ENCODE measurements at places on chromosomes 7 and 10.

- no peak for DNase-seq
Observed at GRCh38 chr7:70953331-70953741, 178.6 kb upstream of the GALNT17 start.

GRCh38 chr7:77543910-77544309, 6.8 kb downstream of the PTPN12 start:
- no peak for DNase-seq

GRCh38 chr7:2920956-2921652, 77.0 kb upstream of the GNA12 start:
- no peak for DNase-seq

GRCh38 chr10:44198096-44198779, 186.7 kb downstream of the CXCL12 start:
- DNase-seq, result no peak

- DNase-seq, result no peak
Observed at GRCh38 chr10:118495499-118495898, 99.9 kb downstream of the PRLHR start.

DNA sequence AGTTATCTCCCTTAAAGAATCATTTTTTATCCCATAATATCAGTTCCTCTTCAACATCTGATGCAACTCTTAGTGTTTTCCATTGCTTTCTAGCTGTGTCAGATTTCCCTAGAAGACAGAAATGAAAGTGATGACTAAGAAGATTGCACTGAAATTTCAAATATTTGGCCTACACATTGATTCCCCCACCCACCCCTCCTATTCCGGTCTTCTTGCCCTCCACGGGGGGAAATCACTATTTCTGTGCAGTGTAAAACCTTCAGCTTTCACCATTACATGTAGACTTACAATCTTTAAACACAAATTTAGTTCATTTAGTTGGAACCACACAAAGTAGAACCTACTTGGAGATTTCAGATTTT, 63.7 kb upstream of the IL6 start:
- DNase-seq, result no peak

- no peak for DNase-seq
Observed at GRCh38 chr10:11435581-11435981, 175.9 kb downstream of the USP6NL start.

GRCh38 chr10:71256661-71257318, 44.4 kb downstream of the UNC5B start:
- DNase-seq, result no peak

DNA sequence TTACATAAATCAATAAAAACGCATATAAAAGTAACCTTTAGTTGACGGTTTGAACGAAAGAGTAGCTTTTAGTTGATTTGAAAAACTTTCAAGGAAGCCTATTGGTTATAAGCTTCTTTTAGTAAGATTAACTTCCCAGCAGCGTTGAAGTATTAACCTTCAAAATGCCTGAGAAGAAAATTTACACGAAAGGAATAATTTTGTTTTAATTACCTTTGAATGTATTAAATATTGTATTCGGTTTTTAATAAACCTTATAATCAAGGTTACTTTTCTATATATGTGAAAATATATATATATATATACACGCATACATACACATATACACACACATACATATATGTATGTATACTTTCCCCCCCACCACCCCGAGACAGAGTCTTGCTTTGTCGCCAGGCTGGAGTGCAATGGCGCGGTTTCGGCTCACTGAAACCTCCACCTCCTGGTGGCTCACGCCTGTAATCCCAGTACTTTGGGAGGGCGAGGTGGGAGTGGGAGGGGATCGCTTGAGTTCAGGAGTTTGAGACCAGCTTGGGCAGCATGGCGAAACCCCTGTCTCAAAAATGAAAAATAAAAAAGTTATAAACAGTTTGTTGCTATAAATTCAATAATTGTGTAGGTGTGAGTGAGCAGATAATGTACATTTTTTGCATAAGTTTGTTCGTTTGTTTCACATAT, 57.6 kb upstream of the EZH2 start:
- peak; percentile 44 for DNase-seq

GRCh38 chr7:70523989-70524351, 608.0 kb upstream of the GALNT17 start:
- DNase-seq, result no peak

- DNase-seq, result no peak
Observed at GRCh38 chr7:42893346-42894240, 18.3 kb downstream of the C7orf25 start.

DNA sequence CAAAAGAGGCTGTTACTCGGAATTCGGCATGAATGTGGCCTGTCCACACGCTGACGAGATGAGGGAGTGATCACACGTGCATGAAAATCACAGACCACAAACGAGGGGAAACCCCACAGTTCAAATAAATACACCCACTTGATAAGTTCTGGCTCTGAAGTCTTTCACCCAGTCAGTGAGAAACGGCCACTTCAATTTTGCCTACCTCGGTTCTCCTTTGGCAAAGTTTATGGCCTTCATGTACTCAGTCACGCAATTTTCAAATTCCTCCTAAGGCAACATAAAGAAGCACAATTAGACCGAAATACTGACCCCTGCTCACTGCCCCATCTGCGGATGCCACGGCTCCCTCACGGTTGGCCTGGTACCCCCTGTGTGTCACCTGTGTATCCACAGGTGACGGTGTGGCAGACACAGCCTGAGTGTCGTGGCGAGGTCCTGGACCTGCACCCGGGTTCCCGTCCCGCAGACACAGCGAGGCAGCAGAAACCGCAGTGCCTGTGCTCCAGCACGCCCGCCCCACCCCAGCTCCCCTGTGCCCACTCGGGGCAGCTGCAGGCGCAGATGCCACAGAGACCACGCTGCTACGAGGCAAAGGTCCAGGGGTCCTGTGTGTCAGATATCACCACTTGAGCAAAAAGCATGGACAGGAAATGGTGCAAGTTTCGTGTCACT, 1.4 kb downstream of the CFAP46 start:
- DNase-seq, result no peak

DNA sequence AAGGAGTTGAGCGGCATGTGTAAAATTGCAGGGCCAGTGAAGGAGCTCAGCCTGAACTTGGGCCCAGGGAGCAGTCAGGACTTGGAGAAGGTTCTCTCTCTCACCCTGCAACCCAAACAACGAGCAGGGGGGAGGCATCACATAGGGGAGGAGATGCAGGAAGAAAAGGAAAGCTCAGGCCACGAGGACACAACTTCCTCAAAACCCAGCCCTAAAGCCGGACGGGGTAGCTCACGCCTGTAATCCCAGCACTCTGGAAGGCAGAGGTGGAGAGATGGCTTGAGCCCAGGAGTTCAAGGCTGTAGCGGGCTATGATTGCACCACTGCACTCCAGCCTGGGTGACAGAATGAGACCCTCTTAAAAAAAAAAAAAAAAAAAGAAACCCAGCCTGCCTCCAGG, 629.1 kb downstream of the PARD3 start:
- no peak for DNase-seq

DNA sequence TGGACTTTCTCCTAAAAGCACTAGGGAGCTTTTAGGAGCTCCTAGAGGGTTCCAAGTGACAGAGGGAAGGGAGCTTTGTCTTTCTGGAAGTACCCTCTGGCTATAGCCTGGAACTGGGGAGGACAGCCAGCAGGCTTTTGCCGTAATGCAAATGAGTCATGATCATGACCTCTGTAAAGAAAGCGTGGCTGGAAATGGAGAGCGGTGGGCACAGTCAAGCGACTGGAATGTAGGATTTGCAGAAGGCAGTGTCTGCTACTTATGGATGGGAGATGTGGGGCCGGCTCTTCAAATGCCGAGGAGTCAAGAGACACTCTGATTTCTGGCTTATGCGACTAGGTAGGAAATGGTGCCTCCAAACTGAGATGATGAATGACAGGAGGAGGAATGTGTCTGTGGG, 34.6 kb upstream of the PLPP4 start:
- DNase-seq, result no peak

GRCh38 chr7:103297837-103298179, 573 bp downstream of the PMPCB start:
- DNase-seq, result no peak

DNA sequence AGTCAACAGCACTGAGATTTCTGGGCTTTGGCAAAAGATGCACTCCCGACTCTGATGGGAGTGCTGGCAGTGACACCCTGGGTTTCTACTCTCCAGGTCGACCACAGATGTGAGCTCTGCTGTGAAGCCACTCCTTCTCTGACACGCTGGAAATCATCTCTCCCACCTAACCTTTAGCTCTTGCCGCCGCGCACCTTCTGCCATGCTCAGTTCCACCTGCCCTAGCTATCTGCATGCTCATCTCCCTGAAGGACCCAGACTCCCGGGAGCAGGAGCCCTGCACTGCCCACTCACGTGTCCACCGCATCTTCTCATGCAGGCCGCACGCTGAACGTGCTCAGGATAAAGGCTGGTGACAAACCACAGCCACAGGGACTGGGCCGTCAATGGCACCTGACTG, 174.8 kb downstream of the TNS3 start:
- DNase-seq, result no peak

DNA sequence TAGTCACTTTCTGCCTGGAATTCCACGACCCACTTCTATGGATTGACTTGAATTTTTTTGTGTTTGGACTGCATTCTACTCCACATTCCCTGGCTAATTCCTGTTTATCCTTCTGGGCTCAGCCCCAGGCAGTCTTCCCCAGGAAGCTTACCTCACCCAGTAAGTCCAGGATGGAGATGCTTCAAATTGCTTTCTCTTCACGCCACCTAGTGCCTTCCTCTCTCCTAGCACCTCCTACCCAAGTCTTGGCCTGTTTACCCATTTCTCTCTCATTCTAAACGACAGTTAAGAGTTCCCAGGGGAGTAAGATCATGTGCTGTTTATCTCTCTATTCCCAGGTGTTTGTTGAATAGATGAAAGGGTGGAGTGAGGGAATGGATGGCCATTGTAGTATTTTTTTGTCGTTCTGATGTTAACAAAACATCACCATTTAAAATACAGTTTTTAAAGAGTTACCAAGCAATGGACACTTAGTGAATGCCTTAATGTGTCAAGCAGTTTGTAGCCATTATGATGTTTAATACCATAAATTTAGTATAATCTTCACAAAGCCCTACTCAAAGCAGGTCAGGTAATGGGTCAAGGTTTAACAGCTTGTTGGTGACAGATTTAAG, 45.5 kb upstream of the TARP start:
- no peak for DNase-seq

- DNase-seq, result no peak
Observed at GRCh38 chr10:114691442-114691941, 33.4 kb upstream of the ABLIM1 start.

- no peak for DNase-seq
Observed at GRCh38 chr7:148397551-148397950, 193.0 kb upstream of the C7orf33 start.

DNA sequence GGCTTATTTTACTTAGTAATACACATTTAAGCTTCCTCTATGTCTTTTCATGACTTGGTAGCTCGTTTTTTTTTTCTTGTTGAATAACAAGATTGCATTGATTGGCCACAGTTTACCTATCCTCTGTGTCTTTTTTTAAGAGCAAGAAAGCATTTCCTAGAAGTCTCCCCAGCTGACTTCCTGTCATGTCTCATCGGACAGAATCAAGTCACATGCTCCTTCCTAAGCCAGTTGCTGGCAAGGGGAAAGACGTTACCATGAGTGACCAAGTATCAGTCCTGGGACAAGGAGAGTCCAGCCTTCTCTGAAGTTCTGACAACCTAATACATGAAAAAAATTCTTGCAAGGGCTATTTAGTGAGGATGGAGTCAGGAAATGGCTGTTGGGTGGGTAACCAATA, 24.9 kb upstream of the SFRP5 start:
- DNase-seq, result no peak

DNA sequence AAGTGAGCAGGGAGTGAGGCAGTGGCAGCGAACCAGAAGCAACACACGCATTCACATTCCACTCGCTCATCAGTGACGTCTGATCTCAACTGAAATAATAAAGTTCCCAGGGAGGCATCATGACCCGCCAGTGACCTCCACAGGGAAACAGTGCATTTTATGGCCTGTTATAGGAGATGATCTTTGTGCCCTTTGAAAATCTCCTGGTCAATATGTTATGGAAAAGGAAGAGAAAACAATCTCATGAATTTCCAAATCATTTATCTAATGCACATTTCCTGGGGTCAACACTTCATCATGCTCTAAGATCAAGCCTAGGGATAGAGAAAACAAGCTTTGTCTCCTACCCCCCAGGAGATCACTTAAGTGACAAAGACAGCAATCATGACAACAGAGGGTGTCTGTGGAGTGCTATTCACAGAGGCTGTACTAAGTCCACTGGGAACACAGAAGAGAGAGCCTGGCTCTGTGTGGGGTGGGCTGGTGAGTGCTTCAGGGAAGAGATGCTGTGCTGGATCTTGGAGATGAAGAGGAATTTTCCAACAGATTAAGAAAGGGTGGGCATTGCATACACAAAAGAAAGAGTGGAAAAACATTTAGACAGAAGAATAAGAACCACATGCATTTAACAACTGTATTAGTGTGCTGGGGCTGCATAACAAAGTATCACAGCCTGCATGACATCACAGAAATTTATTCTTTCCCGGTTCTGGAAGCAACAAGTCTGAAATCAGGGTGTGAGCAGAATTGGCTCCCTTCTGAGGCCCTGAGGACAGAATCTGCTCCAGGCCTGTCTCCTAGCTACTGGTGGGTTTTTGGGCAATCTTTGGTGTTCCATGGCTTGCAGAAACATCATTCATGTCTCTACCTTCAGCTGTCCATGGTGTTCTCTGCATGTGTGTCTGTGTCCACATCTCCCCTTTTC, 613.9 kb upstream of the IGFBP3 start:
- no peak for DNase-seq

DNA sequence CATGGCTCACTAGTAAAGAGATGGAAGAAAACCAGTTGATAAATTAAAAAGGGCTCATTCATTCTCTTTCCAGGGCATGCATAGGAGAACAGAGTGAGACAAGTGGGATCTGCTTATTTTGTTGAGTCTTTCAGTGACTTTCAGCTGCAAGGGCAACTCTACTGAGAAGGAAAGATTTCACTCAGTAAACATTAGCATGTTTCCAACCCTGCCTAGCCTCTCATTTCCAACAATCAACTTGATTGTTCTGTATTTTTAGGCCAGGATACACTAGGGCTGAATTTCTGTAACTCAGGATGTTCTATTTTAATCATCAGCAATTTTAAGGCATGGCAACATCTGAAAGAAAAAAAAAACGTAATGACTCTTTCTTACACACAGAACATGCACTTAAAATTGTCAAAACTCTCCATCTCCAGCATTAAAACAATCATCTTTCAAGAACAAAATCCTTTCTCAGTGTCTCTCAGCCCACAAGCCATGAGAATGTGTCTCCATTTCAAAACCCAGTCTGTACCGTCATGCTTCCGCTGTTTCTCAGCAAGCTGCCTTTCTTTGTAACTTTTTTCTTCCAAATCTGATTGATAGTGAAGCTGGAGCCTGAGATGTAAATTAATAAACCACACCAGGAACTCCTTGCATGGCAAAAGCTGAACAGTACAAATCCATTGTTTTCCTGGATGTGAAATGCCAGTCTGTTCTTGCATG, 147.2 kb upstream of the KLF14 start:
- no peak for DNase-seq

DNA sequence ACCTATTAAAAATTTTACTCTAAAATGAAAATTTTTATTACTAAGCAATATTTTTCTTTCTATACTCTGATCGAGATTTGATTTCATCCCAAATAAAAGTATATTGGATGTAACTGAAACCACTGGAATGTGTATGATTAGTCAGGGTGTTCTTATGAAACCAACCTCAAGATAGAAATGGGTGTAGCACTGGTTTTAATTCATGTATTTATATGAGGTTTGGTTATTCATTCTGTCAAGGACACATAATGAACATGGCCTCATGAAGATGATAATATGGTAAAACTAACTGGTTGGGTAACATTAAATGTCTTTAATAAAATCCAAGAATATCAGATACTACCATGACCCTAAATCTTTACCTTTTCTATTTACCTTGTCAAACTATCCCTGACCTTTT, 197.7 kb downstream of the SEMA3A start:
- DNase-seq, result no peak
